ENCODE measurements at places on chromosomes 13 and 19. TPM values are rescaled to one million over a fixed set of nuclear protein-coding genes. Genes with fewer than 3 reads are reported as not detected.
A peak's percentile ranks its signal among the peaks of the same experiment; 100 is the strongest.

The NMRK2 gene
- total RNA-seq: not detected

- DNase-seq: no peak
Measured at GRCh38 chr13:81927347-81927746, 1586.4 kb upstream of the SPRY2 start.

DNA sequence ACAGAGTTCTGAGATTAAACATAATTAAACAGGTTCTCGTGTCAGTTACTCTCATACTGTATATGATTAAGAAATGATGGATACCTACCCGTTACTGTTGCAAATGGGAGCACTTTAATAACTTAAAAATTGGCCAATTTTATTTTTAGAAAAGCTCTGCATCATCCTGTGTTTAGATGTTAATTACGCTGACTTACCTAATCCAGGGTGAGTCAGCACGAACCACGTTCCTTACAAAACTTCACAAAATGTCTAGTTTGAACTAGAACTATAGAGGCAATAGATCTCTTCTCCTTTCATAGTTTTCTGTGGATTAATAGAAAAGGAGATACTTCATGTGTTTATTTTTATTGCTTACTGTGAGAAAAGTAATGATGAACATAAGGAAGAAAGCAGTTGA lies 363.9 kb downstream of the MYO16 start:
- DNase-seq: peak; percentile 18

- no peak for DNase-seq
Measured at GRCh38 chr13:110444226-110444653, 117.3 kb downstream of the RAB20 start.

The AMH gene
- 1.5 TPM for total RNA-seq

The PSG4 gene
- total RNA-seq: 127 TPM

DNA sequence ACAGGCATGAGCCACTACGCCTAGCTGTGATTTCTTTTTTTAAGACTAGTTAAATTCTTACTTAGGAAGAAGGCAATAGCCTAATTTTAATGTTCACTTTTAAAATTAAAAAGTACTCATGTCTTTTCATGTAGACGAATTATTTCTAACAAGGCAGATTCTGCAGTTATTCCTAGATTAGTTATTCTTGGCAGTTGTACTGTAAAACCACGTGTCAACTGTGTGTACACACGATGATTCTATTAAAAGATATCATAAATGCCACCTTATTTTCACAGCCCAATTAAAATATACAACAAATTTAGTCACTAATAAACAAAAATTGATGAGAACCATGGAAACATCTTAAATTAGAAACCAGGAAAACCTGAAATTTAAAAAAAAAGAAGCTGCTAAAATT lies 10.6 kb upstream of the FOXO1 start:
- DNase-seq: no peak

The ARHGEF7 gene
- 12.6 TPM for total RNA-seq

GRCh38 chr13:105587786-105588185 lies 947.7 kb downstream of the EFNB2 start:
- DNase-seq: peak; percentile 95

GRCh38 chr13:59861676-59862075 lies 302.1 kb downstream of the DIAPH3 start:
- no peak for DNase-seq

- DNase-seq: no peak
Measured at GRCh38 chr19:50039968-50040367, 14.2 kb downstream of the ZNF473 start.

GRCh38 chr13:48775285-48775684 lies 121.6 kb downstream of the CYSLTR2 start:
- DNase-seq: peak; percentile 86

DNA sequence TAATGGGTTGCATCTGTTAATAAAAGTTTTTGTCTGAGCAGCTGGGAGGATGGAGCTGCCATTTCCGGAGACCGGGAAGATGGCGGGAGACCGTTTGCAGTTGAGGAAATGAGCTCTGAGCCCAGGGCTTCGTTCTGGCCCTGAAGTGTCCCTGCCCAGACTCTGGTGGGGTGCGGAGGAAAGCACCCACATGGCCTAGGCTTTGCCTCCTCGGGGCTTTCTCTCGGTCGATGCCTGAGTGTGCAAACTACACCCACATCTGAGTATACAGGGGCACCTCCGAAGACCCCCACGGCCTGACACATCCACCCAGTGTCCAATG lies 15.6 kb upstream of the NANOS3 start:
- DNase-seq: no peak

The PRX gene
- 2.3 TPM for total RNA-seq

DNA sequence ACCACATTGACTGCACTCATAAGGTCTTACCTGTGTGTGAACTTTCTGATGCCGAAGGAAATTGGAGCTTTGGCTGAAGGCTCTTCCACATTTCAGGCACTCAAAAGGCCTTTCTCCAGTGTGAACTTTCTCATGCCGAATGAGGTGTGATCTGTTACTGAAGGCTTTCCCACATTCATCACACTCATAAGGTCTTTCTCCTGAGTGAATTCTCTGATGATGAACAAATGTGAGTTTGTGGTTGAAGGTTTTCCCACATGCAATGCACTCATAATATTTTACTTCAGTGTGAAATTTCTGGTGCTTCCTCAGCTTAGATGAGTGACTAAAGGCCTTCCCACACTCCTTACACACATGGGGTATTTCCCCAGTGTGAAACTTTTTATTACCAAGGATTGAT lies 5.7 kb downstream of the ZNF132 start:
- peak; percentile 18 for DNase-seq

DNA sequence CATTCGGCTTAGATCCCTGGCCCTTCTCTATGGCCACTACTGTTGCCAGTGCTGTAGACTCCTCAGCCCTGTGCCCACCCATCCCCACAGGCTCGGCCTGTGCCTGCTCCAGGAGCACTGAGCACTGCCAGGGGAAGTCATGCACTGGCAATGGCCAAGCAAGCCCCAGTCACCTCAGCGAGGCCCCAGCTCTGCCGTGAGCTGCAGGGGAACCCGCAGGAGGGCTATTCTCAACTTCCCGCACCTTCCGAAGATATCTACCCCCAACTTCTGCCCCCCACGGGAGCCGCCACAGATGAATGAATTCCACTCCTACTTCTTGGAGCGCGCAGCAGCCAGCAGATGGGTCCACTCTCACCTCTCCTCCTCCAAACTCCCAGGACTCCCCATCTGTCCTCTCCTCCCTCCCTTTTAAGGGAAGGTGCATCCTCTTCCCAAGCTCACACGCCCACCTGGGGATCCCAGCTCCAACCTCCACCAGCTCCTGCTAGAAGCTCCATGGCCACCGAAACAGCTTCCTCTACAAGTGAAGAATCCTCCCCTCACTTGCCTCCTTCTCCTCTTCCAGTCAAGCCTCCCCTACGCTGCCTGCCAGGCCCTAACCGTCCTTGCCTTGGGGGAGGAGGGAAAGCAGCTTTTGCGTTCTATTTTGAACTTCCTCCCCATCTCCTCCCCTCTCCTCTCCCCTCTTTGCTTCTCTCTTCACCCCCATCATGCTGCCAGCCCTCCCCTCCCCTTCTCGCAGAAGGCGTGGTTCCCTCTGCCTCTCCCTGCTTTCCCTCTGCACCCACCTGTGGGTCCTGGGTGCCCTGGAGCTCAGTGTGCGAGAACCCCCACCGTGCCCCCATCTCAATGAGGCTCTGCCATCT lies 52.2 kb downstream of the PEPD start:
- no peak for DNase-seq

DNA sequence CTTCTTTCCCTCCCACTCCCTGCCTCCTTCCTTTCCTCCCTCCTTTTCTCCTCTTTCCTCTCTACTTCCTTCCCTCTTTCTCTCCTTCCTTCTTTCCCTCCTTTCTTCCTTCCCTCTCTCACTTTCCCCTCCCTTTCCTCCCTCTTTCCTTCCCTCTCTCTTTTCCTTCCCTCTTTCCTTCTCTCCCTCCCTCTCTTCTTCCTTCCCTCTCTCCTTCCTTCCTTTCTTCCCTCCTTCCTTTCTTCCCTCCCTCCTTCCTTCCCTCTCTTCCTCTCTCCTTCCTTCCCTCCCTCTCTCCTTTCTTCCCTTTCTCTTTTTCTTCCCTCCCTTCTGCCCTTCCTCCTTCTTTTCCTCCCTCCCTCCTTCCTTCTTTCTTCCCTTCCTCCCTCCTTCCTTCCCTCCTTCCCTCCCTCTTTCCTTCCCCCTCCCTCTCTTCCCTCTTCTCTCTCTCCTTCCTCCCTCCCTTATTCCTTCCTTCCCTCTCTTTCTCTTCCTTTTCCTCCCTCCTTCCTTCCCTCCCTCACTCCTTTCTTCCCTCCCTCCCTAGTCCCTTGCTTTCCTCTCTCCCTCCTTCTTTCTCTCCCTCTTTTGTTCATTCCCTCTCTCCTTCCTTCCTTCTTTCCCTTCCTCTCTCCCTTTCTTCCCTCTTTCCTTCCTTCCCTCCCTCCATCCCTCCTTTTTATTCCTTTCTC lies 443.9 kb downstream of the ZNF536 start:
- no peak for DNase-seq

GRCh38 chr19:1811942-1812425 lies at the start of gene ATP8B3:
Gene ATP8B3, minus strand, starts transcription at chr19:1812276. Its CDS starts 540 bp downstream, at chr19:1811736.
- DNase-seq: no peak

DNA sequence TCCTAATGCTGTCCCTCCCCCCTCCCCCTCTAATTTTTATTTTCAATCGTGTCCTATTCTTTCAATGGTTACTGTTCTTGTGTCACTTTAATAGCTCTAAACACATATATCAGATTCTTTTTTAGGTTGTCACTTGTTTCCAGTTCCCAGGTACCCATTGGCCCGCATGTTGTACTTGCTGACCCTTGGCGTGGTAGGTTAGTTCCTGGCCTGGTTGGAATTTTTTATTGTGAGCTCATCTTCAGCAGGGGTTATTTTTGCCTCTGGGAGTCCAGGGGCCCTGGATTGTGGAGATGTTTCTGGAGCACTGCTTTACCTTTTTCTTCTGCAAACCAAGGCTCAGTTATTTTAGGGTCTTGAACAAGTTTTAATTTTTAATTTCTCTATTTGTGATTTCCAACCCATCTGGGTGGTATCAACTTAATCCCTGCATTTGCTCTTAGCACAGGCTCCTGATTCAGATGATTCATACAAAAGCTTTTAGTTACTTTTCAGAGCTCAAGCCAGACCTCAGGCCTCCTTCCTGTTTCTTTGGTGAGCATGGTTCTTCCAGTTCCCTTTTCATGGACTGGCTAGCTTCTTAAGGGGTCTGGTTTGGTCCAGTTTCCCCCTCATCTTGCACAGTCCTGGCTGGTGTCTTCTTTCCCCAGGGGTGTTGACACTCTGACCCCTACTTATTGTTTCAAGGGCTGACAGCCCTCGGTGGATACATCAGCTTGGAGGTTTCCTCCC lies 220.5 kb downstream of the TM9SF2 start:
- peak; percentile 22 for DNase-seq

DNA sequence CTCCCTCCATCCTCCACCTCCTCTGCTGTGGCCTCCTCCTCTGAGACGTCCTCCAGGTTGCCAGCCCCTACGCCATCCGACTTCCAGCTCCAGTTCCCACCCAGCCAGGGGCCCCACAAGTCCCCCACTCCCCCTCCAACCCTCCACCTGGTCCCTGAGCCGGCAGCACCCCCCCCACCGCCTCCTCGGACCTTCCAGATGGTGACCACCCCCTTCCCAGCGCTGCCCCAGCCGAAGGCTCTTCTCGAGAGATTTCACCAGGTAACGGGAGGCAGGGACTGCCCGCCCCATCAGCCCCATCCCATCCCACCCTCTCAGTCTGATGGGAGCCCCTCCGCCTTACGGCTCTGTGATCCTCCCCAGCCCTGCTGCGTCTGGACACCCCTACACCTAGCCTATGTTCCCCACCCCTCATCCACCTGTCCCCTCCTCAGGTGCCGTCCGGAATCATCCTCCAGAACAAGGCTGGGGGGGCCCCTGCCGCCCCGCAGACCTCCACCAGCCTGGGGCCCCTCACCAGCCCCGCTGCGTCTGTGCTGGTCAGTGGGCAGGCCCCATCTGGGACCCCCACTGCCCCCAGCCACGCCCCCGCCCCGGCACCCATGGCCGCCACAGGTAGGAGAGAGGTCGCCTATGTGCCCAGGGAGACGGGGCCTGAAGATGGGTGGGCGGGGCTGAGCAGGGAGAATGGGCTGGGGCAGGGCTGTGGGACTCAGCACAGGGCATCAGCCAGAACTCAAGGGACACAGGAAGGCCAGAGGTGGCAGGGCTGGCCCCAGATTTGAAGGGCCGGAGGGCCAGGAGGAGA lies 18.6 kb upstream of the EHD2 start:
- DNase-seq: no peak

- DNase-seq: peak; percentile 25
Measured at GRCh38 chr19:47241919-47242577, 11.0 kb upstream of the BBC3 start.

The PNMA8A gene
- 3.1 TPM for total RNA-seq

DNA sequence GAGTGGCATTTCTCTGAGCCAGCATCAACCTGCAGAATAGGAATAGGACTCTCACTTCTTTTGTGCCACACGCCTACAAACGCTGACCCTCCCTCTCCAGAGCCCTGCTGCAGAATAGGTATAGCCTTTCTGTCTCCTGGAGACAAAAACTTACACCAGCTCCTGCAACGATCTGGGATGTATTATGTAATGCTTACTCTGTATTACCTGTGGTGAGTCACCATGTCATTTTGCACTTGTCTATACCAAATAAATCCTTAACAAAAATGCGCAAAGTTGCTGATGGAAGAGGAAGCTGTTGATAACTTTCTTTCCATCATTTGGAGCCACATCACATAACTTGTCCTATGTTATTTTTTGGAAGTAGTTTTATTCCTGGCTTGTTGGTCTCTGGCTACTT lies 155.8 kb upstream of the FNDC3A start:
- DNase-seq: no peak

DNA sequence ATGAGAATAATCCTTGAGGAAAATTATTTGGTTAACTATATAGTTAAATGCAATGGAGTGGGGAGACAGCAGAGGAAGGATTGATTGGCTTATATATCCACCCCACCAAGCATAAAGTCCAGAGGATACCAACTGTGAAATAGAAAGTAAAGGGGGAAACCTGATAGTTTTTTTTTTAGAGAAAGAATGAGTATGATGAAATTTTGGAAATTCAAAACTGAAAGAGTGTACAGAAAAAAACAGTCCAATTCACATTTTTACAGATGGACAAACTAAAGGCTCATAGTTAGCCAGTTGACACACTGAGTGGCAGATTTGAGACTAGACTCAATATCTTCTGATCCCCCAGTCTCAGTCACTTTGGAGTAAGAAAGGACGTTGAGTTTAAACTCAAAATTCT lies 51.1 kb downstream of the FNDC3A start:
- no peak for DNase-seq
